Stimulated activated CD8-positive, alpha-beta memory T cell treated with anti-CD3 and anti-CD28 coated beads, Interleukin-7, amount 100 ng/mL, for 1 hour (primary cell): ENCODE measurements at places on chromosomes 4 and X.

GRCh38 chr4:181939199-181939945, 303.8 kb upstream of the TENM3 start:
- no peak for DNase-seq

DNA sequence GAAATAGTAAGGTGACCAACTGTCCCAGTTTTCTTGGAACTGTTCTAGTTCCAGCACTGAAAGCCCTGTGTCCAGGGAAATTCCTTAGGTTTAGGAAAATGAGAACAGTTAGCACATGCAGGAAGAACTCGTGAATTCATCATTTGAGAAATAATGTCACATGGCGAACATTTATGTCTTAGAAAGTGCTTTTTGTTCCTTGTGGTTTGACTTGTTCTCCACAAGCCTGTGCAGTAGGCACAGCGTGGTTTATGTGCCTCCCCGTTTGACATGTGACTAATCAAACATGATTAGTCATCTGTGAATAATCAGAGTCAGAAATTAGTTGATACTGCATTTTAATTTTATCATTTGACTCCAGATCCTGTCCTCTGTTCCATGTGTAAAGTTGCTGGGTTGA, 556.0 kb upstream of the CPEB2 start:
- DNase-seq = no peak

DNA sequence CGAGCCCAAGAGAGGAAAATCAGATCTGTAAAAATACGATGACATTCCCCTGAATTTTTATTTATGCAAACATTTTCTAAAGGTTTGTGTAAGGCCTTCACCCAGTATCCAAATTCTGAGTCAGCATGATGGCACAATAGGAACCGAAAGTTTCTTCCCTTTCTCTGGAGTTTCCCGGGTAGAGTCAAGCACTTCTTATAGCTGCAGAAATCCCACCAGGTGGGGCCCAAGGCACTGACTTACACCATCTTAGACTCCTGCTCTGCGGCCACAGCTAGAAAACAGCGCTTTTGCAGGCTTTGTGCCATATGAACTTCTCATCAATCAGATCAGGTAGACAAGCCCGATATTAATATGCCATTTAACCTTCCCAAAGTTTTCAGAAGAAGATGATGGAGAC, 13.4 kb downstream of the LEF1 start:
- DNase-seq = no peak

DNA sequence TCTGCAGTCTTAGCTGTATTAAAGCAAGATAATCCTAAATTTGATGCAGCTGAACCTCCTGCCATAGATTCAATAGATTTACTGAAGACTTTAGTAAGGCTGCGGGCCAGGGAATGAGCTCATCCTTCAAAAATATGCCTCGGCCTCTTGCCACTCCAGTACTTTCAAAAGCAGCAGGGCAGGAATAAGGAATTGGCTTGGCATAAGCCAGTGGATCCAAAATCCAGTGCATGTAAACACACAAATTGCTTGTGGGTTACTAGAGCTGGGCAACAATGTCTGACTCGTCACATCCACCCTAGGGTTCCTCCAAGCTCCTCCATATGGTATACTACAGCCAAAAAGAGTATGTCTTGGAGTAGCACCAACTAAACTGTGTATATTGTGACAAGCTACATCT, 165.0 kb downstream of the AMELX start:
- DNase-seq = no peak

GRCh38 chr4:153413842-153414241, 52.3 kb upstream of the TMEM131L start:
- DNase-seq = no peak

GRCh38 chrX:153973127-153974002, 811 bp downstream of the TMEM187 start:
- no peak for DNase-seq

- DNase-seq = no peak
Observed at GRCh38 chr4:140739971-140740370, 16.2 kb downstream of the TBC1D9 start.

DNA sequence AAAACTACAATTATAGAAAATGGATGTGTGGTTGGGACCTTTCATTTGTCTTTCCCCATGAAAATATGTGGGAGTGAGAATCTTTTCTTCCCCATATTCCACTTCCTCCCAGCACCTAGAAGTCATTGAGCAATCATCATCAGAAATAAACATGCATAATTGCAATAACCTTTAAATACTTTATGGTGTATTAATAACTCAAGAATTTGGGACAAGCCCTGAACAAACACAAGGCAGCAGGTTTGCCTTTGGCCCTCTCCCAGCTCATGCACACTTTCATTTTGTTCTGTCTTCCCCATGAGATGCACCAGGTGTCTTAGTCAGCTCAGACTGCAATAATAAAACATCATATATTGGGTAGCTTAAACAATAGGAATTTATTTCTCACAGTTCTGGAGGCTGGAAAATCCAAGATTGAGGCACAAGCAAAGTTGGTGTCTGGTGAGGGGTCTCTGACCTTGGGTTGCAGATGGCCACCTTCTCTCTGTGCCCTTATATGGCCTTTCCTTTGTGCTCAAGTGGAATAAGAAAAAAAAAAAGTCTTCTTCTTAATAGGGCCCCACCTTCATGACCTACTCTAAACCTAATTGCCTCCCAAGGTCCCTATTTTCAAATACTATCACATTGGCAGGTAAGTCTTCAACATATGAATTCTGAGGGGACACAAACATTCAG, 34.7 kb upstream of the TMEM184C start:
- DNase-seq = no peak

DNA sequence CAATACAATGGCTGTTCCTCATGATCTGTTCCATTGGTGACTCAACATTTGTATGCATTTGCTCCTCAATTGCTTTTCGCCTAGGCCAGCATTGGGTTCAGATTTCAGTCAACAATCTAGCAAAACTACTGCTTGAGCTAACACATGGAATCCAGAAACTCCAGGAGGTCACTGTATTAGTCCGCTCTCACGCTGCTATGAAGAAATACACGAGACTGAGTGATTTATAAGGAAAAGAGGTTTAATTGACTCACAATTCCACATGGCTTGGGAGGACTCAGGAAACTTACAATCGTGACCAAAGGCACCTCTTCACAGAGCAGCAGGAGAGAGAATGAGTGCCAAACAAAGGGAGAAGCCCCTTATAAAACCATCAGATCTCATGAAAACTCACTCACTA, 67.1 kb downstream of the RXFP1 start:
- DNase-seq = no peak

DNA sequence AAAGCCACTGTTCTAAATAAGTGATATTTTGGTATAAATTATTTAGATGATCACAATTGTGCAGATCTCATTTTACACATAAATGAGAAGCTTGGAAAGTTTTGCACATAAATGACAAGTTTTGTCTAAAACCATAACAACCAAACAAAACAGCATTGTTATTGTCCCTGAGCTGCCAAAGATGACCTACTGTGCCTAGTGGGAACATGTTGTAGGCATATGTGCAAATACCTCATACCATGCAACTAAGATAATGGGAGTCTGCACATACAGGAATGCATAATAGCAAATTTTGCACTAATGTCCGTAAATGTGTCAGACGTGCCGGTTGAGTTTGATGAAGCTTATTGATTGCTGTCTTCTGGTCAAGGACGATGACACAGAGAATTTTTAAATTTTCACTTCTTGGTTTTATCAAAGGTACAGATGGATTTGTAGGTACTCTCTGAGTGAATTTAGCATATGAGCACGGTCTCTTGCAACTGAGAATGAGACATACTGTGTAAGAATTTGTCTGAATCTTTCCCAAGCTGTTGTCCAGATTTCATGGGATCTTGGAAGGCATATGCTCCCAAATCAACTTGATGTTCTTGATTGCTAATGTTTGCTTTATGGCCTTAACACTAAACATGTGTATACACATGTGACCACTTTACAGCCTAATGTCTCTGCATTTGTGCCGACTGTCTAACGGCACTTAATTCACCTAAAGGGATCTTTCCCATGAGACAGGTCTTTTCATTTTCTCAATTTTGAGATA, 1133.5 kb downstream of the FAT4 start:
- DNase-seq = no peak

DNA sequence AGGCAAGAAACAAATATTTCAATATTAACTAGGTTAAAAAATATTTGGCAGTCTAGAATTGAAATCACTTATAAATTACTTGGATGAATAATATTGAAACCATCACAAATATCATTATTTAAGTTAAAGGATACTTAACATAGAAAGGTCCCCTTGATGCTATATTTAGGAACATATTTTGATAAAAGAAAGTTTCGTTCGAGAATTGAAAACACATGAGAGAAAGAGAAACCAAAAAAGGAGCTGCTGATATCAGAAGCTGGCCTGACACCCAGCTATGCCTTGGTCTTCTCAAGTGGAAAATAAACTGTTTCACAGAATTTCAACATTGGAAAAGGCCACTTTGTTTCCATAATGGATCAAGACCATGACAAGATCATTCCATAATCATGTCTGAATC, 762.4 kb downstream of the DMD start:
- DNase-seq = no peak

- DNase-seq = no peak
Observed at GRCh38 chr4:65089666-65090065, 580.6 kb downstream of the EPHA5 start.

GRCh38 chr4:107376293-107376692, 340.2 kb upstream of the DKK2 start:
- DNase-seq = no peak

DNA sequence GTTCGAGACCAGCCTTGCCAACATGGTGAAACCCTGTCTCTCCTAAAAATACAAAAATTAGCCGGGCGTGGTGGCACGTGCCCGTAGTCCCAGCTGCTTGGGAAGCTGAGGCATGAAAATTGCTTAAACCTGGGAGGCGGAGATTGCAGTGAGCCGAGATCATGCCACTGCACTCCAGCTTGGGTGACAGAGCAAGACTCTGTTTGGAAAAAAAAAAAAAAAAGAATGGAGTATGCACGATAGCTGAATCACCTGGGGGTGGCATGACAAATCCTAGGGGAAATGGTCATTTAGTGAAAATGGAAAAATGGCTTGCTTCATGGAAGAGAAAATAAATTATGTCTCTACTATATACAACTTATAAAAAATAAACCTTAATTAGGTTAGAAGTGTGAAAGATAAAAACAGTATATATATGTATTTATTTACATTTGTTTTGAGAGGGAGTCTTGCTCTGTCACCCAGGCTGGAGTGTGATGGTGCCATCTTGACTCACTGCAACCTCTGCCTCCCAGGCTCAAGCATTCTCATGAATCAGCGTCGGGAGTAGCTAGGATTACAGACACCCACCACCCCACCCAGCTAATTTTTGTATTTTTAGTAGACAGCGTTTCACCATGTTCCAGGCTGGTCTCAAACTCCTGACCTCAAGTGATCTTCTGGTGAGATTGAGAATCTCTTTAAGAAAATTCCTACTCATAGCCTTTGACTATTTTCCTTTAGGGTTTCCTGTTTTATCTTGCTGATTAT, 19.3 kb upstream of the ING2 start:
- no peak for DNase-seq

DNA sequence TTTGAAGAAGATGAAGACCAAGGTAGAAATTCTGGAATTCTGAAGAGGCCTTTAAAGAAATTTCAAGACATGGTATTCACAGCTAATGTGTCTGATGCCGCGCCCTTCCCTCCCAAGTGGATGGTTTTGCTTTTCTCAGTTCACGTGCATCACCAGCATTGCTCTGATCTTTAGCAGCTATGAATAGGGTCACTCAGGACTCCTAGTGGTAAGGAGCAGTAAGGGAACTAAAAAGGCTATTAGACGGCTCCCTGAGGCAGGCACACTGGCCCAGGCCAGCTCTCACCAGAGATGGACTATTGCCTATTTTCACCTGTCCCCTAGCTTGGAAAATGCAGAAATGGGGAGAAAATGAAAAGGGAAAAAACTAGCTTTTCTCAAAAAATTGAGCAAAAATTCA, 447.5 kb upstream of the RASGEF1B start:
- no peak for DNase-seq

DNA sequence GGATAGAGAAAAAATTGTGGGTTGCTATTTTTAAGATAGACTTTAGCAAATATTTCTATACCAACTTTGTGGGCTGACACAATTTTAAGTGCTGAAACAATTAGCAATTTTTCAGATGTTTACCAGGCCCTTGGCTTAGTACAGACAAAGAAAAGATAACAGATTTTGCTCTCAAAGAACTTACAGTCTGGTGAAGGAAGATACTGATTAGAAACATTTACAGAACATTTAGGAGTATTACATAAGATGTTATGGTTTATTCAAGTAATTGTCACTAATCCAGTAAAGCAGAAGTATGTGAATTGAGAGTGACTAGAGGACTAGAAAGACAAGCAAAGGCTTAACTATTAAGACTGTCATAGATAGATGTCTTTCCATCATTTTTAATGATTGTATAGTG, 35.3 kb upstream of the NDUFC1 start:
- no peak for DNase-seq

DNA sequence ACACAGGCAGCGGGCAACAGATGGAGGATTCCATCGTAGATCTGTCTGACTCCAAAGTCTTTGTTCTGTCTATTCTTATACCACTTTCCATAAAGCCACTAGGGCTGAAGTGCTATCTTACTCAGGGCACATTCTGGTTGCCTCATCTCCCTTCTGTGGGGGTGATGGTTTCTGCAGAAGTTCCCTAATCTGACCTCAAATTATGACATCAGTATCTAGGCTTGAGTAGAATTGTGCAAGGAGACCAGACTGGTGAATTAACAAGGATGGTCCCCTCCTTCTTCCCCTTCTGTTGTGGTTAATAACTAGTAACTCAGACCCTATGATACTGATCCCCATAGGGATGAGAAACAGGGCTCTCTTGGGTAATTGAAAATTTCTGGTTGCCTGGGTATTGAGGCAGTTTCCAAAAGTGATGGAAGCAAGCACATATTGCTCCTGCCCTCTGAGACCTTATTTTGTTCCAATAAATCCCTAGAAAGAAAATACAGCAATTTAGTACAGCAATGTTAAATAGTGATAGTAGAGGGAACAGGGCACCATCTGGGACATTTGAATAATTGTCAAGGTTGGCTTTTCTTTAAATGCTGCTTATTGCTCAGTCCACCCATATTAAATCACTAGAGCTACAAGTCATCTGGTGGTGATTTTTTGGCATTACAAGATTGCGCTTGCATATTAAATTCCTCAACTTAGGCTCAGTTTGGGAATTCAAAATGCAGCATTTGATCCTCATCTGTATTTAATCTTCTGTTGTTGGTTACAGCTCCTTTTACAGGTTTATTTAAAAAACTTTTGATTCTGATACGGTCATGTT, 57.3 kb upstream of the AP1S2 start:
- DNase-seq = no peak

DNA sequence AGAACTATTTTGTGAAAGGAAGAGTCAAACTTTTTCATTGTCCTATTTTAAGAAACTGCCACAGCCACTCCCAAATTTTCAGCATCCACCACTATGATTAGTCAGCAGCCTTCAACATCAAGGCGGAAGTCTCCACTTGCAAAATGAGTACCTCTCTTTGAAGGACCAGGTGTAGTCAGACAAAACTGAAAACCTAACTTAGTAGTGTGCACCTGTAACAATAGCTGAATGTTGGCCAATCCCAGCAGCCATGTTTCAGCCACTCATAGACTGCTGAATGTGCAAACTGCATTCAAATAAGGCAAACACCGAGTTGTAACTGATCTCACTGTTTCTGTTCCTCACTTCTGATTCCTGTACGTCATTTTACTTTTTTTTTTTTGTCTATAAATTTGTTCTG, 341.1 kb downstream of the IL15 start:
- no peak for DNase-seq
